ENCODE measurements at places on chromosomes 6 and 20. TPM values are rescaled to one million over a fixed set of nuclear protein-coding genes. Genes with fewer than 3 reads are reported as not detected.
A peak's percentile ranks its signal among the peaks of the same experiment; 100 is the strongest.

GABRR2 gene
- 0.24 TPM for total RNA-seq

DLK2 gene
- not detected for total RNA-seq

KCNK16 gene
- not detected for total RNA-seq

SLC22A1 gene
- 0.78 TPM for total RNA-seq

MICB gene
- total RNA-seq = 0.59 TPM

GRCh38 chr20:64103871-64104666, 3.3 kb downstream of the NPBWR2 start:
- H3K36me3 ChIP-seq = no peaks in the 10 kb centered on the region
- no peak overlapping the region for H3K27ac ChIP-seq
- no peak for DNase-seq
- H3K4me1 ChIP-seq = no peaks in the 10 kb centered on the region
- H3K27me3 ChIP-seq = peaks cover 43% of the 10 kb centered on the region

GRCh38 chr20:4766631-4767030, 44.9 kb downstream of the PRND start:
- H3K4me1 ChIP-seq = no peaks in the 10 kb centered on the region
- H3K27me3 ChIP-seq = no peaks in the 10 kb centered on the region
- no peak overlapping the region for H3K27ac ChIP-seq
- no peak overlapping the region for H3K4me3 ChIP-seq

DNA sequence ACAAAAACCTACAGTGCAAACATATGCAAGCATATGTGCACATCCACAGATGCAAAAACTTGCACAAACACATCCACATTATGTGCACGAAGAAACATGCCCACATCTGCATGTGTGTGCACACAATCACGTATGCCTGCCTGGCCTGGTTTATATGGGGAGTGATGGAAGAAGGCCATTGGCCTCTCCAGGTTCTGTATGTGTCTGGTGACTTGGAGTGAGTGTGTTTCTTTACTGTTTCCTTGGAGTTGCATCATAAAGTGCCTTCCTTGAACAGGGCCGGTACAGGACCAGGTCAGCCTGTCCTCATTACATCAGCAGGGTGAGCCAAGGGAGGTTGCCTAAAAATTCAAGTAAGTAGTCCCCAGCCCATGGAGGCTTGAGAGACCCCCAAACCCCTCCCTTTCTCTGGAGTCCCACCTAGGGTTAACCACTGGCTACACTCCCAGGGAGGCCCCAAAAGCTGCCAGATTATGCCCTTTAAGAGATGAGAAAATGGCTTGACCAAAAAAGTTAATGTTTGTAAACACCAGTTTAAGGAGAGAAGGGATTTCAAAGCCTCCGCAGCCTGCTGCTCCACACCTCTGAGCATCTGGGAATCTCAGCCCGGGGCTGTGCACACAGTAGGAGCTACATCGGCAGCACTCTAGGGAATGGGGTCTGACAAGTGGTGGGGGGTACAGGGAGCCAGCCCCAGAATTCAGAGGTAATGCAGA, 140.8 kb downstream of the VEGFA start:
- H3K27me3 ChIP-seq = no peaks in the 10 kb centered on the region
- no peak overlapping the region for H3K4me3 ChIP-seq

DNA sequence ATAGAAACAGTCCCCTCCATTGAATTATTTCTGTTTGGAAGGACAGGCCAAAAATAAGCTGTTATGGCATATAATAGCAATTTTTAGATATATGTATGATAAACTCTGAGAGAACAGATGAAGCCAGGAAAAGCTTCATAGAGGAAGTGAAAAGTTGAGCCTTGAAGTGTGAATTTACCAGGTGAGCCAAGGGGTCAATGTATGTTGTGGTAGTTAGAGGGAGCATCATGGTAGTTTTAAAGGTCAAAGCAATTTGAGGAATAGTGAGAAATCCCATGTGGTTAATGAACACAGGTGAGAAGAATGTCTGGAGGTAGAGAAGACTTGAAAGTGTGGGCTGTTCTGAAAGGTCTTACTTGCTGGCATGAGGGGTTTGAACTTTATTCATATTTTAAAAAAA, 47.0 kb downstream of the COL19A1 start:
- no peaks in the 10 kb centered on the region for H3K36me3 ChIP-seq
- no peak overlapping the region for H3K27ac ChIP-seq
- H3K4me3 ChIP-seq = no peak overlapping the region
- no peaks in the 10 kb centered on the region for H3K27me3 ChIP-seq

DNA sequence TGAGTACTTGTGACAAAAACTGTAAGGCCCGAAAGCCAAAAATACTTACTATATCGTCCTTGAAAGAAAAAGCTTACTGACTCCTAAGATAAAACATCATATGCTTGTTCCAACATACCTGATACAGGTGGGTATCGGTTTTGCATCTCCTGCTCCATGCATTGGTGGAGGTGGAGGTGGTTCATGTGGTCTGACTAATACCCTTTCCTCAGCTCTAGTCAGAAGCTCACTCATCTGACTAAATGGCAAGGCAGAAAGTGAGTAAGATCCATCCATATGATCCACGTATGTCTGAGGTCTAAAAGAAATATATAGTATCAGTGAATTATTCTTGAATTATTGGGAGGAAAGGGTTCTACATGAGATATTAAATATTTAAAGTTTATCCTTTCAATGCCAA, 76.2 kb downstream of the WASF1 start:
- no peaks in the 10 kb centered on the region for H3K27me3 ChIP-seq
- no peak for DNase-seq
- H3K27ac ChIP-seq = no peak overlapping the region
- no peaks in the 10 kb centered on the region for H3K36me3 ChIP-seq
- H3K4me3 ChIP-seq = no peak overlapping the region

DNA sequence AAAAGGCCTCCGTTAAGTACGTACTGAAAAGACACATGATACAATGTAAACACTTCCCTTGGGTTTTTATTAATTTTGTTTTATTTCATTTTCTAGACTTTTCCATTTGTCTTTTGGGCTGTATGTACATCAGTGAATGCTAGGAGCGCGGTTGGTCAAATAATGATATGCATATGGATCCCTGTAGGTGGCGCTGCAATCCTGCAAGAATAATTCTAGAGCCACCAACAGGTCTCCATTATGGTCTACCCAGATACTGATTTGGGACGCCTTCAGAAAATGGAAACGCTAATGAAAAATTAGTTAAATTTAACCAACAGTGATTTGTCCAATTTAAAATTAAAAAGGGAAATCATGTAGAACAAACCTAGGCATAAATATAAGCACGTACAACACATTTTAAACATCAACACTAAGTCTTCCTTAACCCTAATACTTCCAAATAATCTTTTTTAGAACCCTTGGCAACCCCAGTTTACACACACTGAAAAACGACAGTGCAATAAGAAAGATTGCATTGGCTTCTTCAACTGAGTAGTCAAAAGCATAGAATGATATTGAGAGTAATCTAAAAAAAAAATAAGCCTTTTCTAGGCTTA, 433.5 kb downstream of the RFPL4B start:
- H3K27me3 ChIP-seq = no peaks in the 10 kb centered on the region
- DNase-seq = peak; percentile 41
- H3K4me1 ChIP-seq = no peaks in the 10 kb centered on the region
- H3K4me3 ChIP-seq = no peak overlapping the region
- H3K27ac ChIP-seq = no peak overlapping the region

DNA sequence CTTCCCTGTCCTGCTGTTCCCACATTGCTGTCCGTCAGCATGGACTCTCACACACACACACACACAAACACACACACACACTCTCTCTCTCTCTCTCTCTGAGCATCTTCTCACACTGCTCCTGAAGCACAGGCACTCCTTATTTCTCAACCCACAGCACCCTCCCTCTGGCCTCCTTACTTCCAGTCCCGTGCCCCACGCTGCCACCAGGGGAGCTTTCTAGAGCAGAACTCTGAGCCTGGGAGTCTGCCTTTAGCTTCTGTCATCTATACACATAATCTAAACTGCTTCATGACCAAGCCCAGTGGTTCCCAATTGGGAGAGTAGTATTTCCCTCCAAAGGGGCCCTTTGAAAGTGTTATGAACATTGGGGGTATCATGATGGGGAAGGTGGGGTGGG, 29.1 kb downstream of the HECA start:
- no peak overlapping the region for H3K27ac ChIP-seq
- no peaks in the 10 kb centered on the region for H3K27me3 ChIP-seq
- no peak for DNase-seq

DNA sequence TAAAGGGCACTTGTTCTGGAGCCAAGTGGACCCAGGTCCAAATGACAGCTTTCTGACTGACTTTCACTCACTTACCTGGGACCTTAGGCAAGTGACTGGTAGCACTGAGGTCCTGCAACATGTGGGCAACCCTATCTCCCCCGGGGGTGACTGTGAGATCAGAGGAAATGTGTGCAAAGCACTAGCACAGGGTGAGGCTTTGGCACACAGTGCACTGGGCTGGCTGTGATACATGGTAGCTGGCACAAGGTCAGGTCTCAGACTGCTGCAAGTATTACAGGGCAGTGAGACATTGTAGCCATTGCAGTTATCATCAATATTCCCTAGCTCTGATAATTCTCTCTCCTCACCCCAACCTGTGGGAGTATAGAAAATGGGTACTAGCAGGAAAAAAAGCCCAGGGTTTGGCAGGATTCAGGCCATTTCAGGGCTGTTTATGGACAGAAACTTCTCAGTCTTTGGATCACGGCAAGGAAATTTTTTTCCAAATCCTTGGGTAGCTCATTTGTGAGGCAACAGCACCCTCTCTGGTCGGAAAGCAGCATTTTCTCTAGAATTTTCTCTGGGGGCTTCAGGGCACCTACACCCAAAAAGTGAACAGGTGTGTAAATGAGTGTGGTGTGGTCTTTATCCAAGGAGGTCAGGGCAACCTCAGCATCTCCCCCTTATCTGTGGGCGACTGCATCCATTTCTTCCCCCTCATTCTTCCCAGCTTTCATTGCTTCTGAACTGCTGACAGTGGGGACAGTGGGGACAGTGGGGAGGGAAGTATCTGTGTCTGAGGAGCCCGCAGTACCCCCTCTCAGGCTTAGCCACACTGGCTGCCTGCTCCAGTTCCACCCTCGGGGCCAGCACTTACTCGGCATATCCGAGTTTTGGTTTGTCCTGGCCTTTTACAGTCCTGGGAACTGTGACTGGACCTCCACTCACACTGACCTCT, 148.7 kb upstream of the PHACTR3 start:
- H3K36me3 ChIP-seq = no peaks in the 10 kb centered on the region
- no peaks in the 10 kb centered on the region for H3K27me3 ChIP-seq
- H3K4me3 ChIP-seq = no peak overlapping the region
- H3K27ac ChIP-seq = no peak overlapping the region
- H3K4me1 ChIP-seq = no peaks in the 10 kb centered on the region

DNA sequence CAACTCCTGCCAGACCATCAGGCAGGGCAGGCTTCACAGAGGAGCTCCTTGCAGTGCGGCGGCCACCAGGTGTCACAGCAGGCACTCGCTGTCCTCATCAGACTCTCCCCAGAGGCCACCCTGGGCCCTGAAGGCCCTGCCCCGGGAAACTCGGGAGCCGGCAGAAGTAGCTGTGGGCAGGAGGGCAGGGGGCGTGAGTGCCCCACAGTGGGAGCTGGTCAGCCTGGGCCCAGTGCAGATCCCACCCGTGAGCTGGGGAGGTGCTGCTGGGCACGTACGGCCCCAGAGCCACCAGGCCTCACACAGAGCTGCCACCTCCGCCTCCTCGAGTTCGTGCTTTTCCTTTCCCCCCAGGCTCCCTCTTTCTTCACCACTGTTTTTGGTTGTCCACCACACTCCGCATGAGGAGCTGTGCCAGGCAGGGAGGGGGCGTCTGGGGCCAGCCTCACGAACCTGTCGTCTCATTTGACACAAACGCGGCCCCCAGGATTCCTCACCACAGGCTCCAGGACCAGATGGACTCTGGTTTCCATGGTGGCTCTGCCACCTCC, 33.8 kb downstream of the FRMD1 start:
- H3K36me3 ChIP-seq = no peaks in the 10 kb centered on the region
- H3K4me1 ChIP-seq = no peaks in the 10 kb centered on the region
- peak overlapping the region; percentile 34 for H3K27ac ChIP-seq
- no peak overlapping the region for H3K4me3 ChIP-seq

GRCh38 chr20:49032455-49032854, 13.7 kb upstream of the CSE1L start:
- H3K4me1 ChIP-seq = no peaks in the 10 kb centered on the region
- H3K36me3 ChIP-seq = peaks cover 55% of the 10 kb centered on the region
- no peak overlapping the region for H3K4me3 ChIP-seq
- DNase-seq = no peak

GRCh38 chr6:13046084-13046483, 282.3 kb downstream of the TBC1D7 start:
- no peaks in the 10 kb centered on the region for H3K27me3 ChIP-seq
- no peaks in the 10 kb centered on the region for H3K4me1 ChIP-seq
- no peak overlapping the region for H3K4me3 ChIP-seq
- no peak overlapping the region for H3K27ac ChIP-seq

- H3K27me3 ChIP-seq = no peaks in the 10 kb centered on the region
- H3K36me3 ChIP-seq = no peaks in the 10 kb centered on the region
- no peak for DNase-seq
These were observed 12.9 kb downstream of the FAM50B start for GRCh38 chr6:3862038-3862437.

GRCh38 chr6:169794317-169795055, 43.1 kb downstream of the ERMARD start:
- H3K4me1 ChIP-seq = no peaks in the 10 kb centered on the region
- H3K36me3 ChIP-seq = no peaks in the 10 kb centered on the region
- H3K27ac ChIP-seq = no peak overlapping the region
- no peaks in the 10 kb centered on the region for H3K27me3 ChIP-seq
- no peak overlapping the region for H3K4me3 ChIP-seq
